ENCODE measurements at places on chromosomes 2 and 18.

GRCh38 chr2:8857709-8858108, 20.3 kb upstream of the KIDINS220 start:
- no peak for DNase-seq

DNA sequence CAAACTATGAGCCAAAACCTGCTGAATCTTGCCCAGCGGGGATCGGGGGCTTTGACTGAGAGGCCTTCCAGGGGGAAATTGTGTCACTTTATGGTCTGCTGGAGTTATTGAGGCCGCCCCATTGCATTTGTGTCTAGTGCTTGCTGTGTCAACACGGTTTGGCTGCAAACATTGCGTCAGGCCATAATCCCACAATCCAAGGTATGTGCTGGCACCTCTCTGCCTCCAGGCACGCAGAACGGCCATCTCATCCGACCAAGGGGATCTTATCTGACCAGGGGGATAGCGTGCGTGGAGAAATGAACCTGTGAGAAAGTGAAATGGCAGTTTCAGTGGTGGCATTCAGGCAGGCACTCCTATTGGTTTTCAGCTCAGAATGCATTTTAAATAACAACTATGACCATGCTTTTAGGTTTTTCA, 18.1 kb upstream of the LYPD6B start:
- DNase-seq = no peak

DNA sequence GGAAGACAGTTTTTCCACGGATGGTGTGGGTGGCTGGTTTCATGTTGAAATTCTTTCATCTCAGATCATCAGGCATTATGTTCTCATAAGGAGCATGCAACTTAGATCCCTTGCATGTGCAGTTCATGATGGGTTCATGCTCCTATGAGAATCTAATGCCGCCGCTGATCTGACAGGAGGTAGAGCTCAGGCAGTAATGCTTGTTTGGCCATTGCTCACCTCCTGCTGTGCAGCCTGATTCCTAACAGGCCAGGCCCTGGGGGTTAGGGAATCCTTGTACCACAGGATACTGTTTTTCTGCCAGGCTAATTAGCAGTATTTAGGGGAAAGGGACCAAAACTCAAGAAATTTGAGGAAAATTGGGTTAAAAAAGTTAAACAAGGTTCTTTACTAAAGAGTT, 5.3 kb upstream of the LHCGR start:
- no peak for DNase-seq

GRCh38 chr18:23038712-23039111, 96.6 kb upstream of the CABLES1 start:
- DNase-seq = no peak

DNA sequence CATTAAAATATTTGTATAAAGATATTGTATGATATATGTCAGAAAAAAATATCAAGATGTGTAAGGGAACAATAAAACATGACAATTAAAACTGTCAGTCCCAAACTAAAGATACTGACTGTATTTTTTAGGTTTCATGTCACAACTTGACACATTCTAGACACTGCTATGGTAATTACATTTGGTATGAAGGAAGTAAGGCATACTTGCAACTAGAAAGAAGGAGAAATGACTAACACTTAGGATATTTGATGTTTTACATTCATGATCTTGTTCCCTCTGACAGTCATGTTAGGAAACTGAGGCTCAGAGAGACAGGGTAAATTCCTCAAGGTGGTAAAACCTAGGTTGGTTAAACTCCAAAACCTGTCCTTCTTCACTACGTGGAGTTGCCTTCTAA, 68.3 kb downstream of the TMEFF2 start:
- DNase-seq = no peak

DNA sequence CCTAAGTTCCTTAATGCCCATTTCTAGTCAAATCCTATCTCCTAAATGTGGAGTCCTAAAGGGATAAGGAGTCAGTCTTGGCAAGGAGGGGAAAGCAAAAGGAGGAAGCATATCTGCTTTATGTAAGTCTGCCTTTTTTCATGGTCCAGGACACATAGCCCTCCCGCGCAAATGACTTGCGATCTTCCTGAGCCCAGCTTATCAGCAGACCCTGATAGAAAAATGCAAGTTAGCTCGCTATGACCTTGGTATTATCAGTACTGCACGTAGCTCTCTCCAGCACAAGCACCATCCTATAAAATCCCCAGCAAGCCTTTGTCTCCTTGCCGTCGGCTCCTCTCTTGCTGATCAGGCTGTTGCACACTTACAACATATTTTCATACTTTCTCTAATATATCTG, 281.4 kb upstream of the KCNH7 start:
- no peak for DNase-seq

GRCh38 chr2:33107690-33108482, 161.1 kb downstream of the LTBP1 start:
- no peak for DNase-seq

DNA sequence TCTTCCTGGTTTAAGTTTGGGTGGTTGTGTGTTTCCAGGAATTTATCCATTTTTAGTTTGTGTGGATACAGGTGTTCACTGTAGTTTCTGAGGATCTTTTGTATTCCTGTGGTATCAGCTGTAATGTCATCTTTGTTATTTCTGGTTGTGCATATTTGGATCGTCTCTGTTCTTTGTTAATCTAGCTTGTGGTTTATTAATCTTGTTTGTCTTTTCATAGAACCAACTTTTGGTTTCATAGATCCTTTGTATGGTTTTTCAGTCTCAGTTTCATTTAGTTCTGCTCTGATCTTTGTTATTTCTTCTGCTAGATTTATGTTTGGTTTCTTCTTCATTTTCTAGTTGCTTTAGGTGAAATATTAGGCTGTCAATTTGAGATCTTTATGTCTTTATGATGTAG, 202.4 kb upstream of the ZSWIM2 start:
- no peak for DNase-seq

DNA sequence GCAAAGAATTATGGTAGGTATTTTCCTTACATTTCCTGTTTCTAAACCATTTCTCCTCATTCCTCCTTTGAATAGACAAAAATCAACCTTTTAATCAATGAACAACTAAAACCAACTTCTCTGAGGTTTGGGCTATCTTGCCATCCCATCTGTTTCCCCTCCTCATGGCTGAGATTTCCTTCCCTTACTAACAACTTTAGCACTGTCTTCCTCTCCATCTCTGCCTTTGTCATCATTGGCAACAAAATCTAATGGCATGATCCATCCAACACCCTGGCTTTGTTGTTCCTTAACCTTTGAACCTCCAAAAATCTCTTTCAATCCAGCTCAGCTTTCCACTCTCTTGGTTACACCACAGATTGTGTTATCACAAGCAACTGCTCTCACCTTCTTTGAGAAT, 95.3 kb upstream of the FAM136A start:
- no peak for DNase-seq

- DNase-seq = no peak
Observed at GRCh38 chr18:43879415-43879814, 602.1 kb upstream of the SYT4 start.

DNA sequence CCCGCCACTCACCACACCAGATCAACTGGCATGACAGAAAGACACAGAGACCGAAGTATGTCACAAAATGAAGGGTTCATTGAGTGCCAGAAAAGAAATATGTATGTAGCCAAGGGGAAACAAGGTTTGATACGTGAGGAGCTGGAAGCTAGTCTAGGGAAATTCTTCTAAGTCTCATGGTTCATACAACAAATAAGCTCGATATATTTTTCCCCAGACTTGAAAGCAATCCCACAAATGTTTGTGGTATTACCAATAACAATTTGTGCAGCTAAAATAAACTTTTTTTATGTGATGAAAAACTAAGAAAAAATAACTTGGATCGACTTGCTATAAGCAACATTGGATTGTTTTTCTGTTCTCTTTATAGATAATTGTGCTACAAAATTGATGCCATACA, 777.0 kb downstream of the TSN start:
- no peak for DNase-seq

GRCh38 chr2:57100436-57100835, 916.6 kb downstream of the CCDC85A start:
- no peak for DNase-seq

- no peak for DNase-seq
Observed at GRCh38 chr2:57549642-57550102, 496.9 kb upstream of the VRK2 start.

DNA sequence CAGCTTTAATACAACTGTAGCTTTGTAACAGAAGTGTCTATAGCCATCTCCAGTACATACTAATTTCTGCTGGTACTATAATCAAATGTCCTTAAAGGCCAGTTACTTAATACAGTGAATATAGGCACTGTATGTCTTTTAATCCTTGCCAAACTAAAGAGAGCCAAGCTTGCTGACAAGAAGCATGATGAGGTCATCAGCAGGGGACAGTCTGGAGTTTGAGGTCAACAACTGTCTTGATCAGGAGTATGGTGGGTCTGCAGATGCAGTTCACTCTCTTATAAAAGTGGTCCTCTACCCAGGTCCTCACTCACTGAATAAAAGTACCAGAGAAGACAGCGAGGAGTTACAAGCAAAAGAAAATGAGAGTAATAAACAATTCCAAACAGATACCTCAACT, 219.1 kb downstream of the WDPCP start:
- no peak for DNase-seq

- no peak for DNase-seq
Observed at GRCh38 chr2:219010162-219010756, 17.0 kb upstream of the CRYBA2 start.

GRCh38 chr2:187842978-187843847, 289.0 kb upstream of the TFPI start:
- no peak for DNase-seq

DNA sequence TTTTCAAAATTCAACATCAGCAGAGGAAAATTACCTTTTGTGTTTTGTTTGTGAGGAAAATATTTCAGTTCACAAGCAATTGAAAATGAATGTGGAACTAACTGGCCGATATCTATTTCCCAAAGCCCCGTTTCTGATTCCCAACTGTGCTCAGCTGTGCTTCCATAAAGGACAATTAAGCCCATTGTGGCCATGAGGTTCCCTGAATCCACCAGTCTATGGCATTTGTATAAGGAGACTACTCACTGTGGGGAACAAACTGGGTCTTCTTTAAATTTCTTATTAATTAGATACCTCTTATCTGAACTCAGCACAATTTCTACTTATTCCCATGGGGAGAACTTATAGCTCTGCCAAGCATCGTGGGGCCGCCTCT, 31.4 kb upstream of the AGAP1 start:
- DNase-seq = no peak

DNA sequence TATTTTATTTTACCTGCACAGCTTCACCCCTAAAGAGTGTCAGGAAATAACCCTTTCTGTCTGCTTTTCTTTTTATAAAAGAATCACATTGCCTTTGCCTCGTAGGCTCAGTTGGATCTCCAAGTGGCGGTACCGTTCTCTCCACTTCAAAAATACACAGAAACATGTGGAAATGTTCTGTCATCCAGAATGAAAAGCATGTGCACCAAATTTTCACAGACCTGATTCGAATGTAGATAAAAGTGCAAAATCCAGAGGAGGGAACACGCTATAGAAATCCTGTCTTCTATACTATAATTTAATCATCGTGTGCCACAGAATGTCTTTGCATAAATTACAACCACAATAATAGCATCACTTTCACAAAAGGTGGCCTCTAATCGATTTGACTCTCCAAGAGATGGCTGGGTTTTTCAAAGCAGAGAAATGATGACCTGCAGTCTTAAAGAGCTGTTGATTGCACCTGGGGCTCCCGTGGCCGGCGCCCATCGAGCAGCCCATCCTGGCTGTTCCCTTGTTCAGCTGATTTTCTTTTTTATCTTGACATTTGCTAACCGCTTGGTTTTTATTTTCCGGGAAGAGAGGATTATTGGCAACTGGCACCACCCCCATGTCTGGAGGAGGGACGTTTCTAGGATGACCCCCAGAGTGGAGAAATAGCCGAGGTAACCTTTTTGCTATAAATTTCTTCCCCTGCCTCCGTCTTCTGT, 290.2 kb downstream of the SOX11 start:
- no peak for DNase-seq

DNA sequence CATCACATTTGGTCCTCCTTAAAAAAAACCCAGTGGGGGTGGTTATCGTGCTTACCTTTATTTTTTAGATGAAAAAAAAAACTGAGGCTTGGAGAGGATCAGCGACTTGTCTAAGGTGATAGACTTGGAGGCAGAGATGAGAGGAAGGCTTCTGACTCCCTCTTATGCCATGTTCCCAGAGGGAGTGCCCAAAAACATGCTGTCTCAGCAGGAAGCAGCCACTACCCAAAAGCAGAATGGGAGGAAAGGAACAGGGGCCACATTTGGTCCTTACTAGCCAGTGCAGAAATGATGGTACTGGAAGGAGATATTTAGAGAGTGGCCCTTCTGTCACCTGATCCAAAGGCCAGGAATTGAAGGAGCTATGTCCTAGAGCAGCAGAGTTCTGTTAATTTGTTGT, 118.4 kb downstream of the B3GNT2 start:
- no peak for DNase-seq

DNA sequence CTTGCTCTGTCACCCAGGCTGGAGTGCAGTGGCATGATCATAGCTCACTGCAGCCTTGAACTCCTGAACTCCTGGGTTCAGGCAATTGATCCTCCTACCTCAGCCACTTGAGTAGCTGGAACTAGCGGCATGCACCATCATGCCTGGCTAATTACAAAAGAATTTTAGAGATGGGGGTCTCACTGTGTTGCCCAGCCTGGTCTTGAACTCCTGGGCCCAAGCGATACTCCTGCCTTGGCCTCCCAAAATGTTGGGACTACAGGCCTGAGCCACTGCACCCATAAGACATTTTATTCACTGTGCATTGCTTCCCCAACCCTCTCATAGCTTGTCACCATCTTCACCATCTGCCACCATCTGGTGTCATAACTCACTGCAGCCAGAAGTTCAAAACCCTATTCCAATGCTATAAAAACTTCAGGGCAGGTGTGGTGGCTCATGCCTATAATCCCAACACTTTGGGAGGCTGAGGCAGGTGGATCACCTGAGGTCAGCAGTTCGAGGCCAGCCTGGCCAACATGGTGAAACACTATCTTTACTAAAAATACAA, 78.7 kb downstream of the NCAPH start:
- no peak for DNase-seq

GRCh38 chr2:10402062-10402585, 46.0 kb downstream of the ODC1 start:
- DNase-seq = no peak

GRCh38 chr2:237074211-237074993, 11.3 kb upstream of the COPS8 start:
- DNase-seq = no peak

DNA sequence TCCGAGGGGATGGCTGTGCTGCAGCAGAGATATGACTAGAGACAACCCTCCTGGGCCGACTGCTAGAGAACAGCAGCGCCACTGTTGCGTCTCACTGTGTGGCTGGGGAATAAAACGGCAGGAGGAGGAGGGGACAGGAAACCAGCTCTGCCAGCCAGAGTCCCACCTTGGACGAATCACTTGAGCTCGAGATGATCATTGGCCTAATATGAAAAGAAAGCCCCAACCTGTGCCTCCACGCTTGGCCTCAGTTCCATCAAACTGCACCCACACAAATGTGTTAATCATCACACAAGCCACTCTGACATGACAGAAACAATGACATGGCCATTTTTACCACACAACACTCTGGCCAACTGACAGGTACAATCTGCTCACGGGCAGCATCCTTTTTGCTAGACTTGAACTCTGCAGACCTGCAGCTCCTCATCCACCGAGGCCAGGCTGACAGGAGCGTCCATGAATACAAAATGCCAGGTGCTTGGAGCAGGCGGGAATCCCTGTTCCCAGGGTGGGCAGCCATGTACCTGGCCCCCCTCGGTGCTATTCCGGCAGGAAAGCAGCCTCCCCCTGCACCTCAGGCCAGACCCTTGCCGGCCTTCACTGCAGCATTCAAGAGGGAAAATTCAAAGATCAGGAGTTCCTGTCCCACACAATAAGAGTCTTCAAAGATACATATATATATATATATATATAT, 52.3 kb downstream of the PARD6G start:
- no peak for DNase-seq
